ENCODE measurements at places on chromosomes 12 and 14. TPM values are rescaled to one million over a fixed set of nuclear protein-coding genes. Genes with fewer than 3 reads are reported as not detected.

GRCh38 chr14:65106736-65107135 lies 4.4 kb upstream of the MAX start:
- DNase-seq: peak; percentile 18
- H3K27ac ChIP-seq: no peak overlapping the region
- H3K36me3 ChIP-seq: no peaks in the 10 kb centered on the region
- H3K4me3 ChIP-seq: no peak overlapping the region
- no peaks in the 10 kb centered on the region for H3K27me3 ChIP-seq

DNA sequence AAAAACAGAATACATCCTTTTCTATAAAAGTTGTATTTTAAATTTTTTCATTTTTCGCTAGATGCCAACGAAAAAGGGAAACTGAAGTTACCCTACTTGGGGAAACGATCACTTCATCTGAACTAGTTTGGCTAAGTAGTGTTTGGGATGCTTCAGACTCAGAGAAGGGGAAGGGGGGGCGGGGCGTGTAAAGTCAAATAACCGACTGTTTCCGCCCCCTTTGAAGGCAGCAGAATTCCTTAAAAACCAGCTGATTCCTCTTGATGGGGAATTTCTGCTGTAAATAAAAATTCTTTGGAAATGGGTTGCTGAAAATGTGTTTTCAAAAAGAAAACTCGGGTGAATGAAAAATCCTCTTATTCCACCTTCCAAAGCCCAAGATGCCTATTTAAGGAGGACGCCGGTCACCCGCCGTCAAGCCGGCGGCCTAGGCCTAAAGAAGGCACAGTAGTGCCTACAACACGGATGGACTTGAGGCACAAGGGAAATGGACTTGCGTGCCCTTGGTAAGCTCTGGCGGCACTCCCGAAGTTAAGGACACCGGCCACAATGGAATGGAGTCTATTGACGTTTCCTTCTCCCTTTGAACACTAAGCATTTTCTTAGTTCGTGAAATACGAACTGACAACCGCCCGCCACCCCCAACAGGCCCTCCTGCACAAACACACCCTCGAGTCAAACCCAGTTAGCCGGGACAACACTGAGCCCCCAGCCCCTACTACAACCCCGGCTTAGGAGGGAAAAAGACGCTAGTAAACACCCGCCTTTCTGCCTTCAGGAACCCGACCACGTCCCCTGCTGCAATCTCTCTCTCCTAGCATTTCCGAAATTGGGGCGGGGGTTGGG lies 1.9 kb downstream of the ATXN2 start:
- peaks cover 42% of the 10 kb centered on the region for H3K4me1 ChIP-seq
- peak overlapping the region; percentile 87 for H3K4me3 ChIP-seq
- no peaks in the 10 kb centered on the region for H3K36me3 ChIP-seq
- H3K27me3 ChIP-seq: no peaks in the 10 kb centered on the region
- peak overlapping the region; percentile 27 for H3K27ac ChIP-seq
- peak; percentile 68 for DNase-seq

GRCh38 chr12:90631591-90632212 lies 323.3 kb downstream of the CCER1 start:
- DNase-seq: no peak
- no peak overlapping the region for H3K27ac ChIP-seq
- no peak overlapping the region for H3K4me3 ChIP-seq
- no peaks in the 10 kb centered on the region for H3K4me1 ChIP-seq
- no peaks in the 10 kb centered on the region for H3K27me3 ChIP-seq
- no peaks in the 10 kb centered on the region for H3K36me3 ChIP-seq

DNA sequence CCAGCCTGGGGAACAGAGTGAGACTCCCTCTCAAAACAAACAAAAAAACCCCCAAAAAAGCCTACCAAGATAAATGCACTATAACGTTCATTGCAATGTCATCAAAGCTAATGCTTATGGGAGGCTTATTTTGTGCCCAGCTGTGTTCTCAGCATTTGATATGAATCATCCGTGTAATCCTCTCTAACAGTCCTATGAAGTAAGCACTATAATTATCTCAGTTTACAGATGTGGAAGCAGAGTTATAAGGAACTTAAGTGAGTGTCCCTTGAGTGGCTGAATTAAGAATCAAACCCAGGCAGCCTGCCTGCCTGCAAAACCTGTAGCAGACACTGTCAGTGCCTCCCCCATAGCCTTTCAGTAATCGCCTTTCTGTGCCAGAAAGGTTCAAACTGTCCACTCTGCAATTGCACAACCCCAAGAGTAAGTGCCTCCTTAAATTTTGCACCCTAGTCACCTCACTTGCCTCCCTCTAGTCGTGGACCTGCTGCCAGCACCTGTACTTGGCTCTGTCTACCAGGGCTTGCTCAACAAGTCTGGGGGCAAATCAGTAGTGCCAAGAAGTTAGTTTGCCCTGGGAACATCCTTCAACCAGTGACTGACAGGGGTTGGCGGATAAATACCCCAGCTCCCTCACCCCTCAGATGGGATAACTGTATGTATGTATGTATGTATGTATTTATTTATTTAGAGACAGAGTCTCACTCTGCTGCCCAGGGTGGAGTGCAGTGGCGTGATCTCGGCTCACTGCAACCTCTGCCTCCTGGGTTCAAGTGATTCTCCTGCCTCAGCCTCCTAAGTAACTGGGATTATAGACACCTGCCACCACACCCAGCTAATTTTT lies 23.8 kb upstream of the PPP1CC start:
- DNase-seq: no peak

- no peaks in the 10 kb centered on the region for H3K36me3 ChIP-seq
- no peak for DNase-seq
- H3K27me3 ChIP-seq: no peaks in the 10 kb centered on the region
- no peak overlapping the region for H3K27ac ChIP-seq
- H3K4me3 ChIP-seq: no peak overlapping the region
Observed at GRCh38 chr12:123056053-123056452, 75.6 kb downstream of the ARL6IP4 start.

GRCh38 chr12:57213058-57213715 lies 3.4 kb upstream of the NXPH4 start:
- peak; percentile 89 for DNase-seq
- H3K4me3 ChIP-seq: no peak overlapping the region
- H3K27me3 ChIP-seq: peaks cover 19% of the 10 kb centered on the region
- no peaks in the 10 kb centered on the region for H3K36me3 ChIP-seq
- no peak overlapping the region for H3K27ac ChIP-seq

GRCh38 chr12:2118061-2118460 lies 65.3 kb downstream of the CACNA1C start:
- no peak overlapping the region for H3K27ac ChIP-seq
- H3K4me1 ChIP-seq: no peaks in the 10 kb centered on the region
- no peaks in the 10 kb centered on the region for H3K36me3 ChIP-seq
- no peak overlapping the region for H3K4me3 ChIP-seq
- H3K27me3 ChIP-seq: peaks cover 61% of the 10 kb centered on the region

GRCh38 chr14:32601069-32601468 lies 272.0 kb downstream of the AKAP6 start:
- no peak overlapping the region for H3K27ac ChIP-seq
- peaks cover 12% of the 10 kb centered on the region for H3K4me1 ChIP-seq
- H3K27me3 ChIP-seq: no peaks in the 10 kb centered on the region
- H3K36me3 ChIP-seq: no peaks in the 10 kb centered on the region
- DNase-seq: no peak
- H3K4me3 ChIP-seq: no peak overlapping the region

GRCh38 chr12:110917961-110918360 lies 2.4 kb downstream of the MYL2 start:
- H3K27me3 ChIP-seq: no peaks in the 10 kb centered on the region
- peaks cover 24% of the 10 kb centered on the region for H3K4me1 ChIP-seq
- peak; percentile 55 for DNase-seq
- H3K27ac ChIP-seq: peak overlapping the region; percentile 63
- H3K4me3 ChIP-seq: no peak overlapping the region
- H3K36me3 ChIP-seq: no peaks in the 10 kb centered on the region

GRCh38 chr12:96495841-96496545 lies 6.6 kb downstream of the CFAP54 start:
- DNase-seq: no peak
- no peak overlapping the region for H3K27ac ChIP-seq
- H3K4me1 ChIP-seq: peaks cover 9% of the 10 kb centered on the region
- H3K4me3 ChIP-seq: no peak overlapping the region

DNA sequence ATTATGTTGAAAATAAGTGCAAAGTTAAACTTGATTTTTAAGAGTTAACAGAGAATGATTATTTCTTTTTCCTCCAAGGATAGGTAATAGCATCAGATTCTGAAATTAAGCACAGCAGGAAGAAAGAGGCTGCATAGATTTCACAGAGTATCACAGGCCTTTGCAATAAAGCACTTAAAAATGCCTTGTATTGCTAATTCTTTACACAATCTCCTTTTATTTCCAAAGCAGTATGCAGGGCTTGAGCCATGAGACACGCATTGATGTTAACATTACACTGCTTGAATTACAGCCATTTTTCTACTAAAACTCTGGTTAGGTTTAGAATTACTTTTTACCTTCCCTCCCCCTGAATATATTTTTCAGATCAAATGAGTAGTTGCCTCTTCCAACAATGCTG lies 398.3 kb downstream of the BCAT1 start:
- no peak for DNase-seq
- peaks cover 2% of the 10 kb centered on the region for H3K27me3 ChIP-seq
- no peak overlapping the region for H3K27ac ChIP-seq
- no peaks in the 10 kb centered on the region for H3K36me3 ChIP-seq
- no peak overlapping the region for H3K4me3 ChIP-seq

GRCh38 chr12:97923546-97923945 lies 460.9 kb downstream of the RMST start:
- H3K36me3 ChIP-seq: no peaks in the 10 kb centered on the region
- no peak overlapping the region for H3K4me3 ChIP-seq
- H3K4me1 ChIP-seq: no peaks in the 10 kb centered on the region

DNA sequence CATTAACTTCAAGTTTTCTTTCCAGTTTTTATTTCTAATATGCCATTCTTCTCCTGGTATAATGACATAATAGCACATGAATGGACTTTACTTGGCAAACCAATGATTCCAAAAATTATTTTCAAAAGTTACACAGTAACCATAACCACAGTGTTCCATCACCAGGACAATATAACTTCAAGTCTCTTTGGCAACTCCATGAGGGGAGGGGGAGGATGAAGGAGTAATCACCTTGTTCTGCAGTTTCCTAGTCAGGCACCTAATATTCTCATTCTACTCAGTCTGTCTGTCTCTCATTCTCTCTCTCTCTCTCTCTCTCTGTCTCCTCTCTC lies 66.6 kb downstream of the BTG1 start:
- DNase-seq: no peak
- H3K27ac ChIP-seq: peak overlapping the region; percentile 96
- peak overlapping the region; percentile 1 for H3K4me3 ChIP-seq
- H3K4me1 ChIP-seq: peaks cover 54% of the 10 kb centered on the region
- no peaks in the 10 kb centered on the region for H3K27me3 ChIP-seq

CAPZA3 gene
- not detected for total RNA-seq

PPP1CC gene
- 204 TPM for total RNA-seq

SIX1 gene
- 18.2 TPM for total RNA-seq

ISCU gene
- 120 TPM for total RNA-seq

ASPG gene
- not detected for total RNA-seq
